ENCODE measurements at places on chromosomes 5 and 9.

- DNase-seq, result no peak
These were observed 593.0 kb downstream of the BNC2 start for GRCh38 chr9:16277471-16277960.

GRCh38 chr9:26975728-26976707 lies 19.8 kb downstream of the IFT74 start:
- peak; percentile 42 for DNase-seq

GRCh38 chr5:178298283-178298807 lies 65.7 kb upstream of the PHYKPL start:
- no peak for DNase-seq

DNA sequence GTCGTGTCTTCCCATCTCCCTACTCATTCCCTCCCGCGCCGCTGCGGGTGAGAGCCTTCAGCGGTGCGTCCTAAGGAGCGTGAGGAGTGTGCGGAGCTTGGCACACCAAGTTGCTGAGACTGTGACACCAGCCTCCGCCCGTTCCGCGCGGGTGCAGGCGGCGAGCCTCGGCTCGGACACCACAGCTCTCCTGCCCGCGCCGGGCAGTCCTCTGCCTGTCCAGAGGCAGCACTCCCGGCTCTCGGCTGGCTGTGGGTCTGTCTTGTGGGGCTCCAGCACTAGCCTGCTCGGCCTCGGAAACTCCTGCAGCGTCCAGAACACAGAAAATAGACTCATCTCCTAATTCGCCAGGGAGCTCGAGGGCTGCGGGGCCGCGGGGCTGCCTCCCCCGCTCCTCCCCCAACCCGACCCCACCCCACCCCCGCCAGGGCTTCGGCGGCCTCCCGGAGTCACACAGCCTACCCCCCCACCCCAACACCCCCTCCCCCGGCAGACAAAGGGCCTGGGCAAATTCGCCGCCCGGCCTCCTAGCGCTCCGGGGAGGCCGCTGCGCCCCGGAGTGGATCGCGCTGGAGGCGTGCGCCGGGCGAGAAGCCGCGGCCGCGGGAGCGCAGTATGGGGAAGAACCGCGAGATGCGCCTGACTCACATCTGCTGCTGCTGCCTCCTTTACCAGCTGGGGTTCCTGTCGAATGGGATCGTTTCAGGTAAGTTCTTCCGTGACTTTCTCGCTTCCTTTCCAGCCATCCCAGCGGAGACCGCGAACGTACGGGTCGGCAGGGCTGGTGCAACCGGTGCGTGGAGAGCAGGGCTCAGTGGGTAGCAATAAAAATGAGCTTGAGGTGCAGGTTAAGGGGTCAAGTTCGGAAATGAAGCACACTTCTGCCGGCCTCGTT lies at the start of gene ADAMTS19:
Gene ADAMTS19, plus strand, starts transcription at position 522 of the 895 bp plus-strand sequence. Its CDS starts 94 bp downstream, at position 616.
- peak; percentile 70 for DNase-seq

DNA sequence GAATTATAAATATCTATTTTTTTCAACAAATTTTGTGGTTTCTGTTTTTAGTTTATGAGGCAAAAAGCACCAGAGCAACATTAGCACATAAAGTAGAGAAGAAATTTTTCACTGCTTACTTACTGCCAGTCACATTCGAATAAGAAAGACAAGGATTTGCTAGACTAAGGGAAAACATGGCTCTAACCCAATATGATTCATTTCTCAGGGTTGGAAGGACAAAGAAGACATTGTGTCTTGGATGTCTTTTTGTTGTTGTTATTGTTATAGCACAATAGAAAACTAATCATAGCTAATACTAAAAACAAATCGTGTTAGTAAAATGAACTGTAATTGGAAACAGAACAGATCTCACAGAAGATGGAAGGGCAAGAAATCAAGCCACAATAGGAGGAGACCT lies 90.9 kb upstream of the SLCO6A1 start:
- peak; percentile 44 for DNase-seq

DNA sequence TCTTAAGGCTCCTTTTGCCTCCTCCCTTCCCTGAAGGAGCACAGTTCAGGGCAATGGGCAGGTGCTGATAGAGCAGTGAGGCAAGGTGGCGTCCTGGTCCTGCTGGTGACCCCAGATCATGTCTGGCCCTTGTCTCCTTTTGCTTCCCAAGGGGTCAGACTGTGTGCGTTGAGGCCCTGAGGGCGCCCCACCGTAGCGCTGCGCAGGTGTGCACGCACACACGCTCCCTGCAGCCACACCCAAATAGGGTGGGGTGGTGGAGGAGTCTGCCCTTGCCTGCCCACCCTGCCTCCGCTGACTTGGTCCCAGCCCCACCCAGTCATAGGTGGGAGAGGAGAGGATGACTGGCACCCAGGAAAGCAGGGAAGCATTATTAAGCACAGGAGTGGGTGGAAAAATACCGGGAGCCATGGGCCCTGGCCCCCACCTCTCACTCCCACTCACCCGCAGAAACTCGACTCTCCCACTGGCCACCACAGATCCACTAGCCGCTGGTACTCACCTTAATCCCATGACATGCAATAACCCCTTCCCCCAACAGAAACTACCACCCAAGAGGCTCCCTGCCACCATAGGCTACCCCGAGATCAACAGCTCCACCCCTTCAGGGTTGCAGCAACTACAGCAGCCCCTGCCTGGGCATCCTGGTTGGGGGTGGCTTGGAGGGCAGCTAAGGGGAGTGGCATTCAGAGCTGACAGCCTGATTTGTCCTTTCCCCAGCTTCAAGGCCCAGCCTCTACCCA lies 16.7 kb downstream of the PDLIM4 start:
- DNase-seq, result no peak

GRCh38 chr5:115455301-115455707 lies 89.3 kb downstream of the FEM1C start:
- peak; percentile 40 for DNase-seq
